ENCODE measurements at places on chromosomes 13 and 19.
A peak's percentile ranks its signal among the peaks of the same experiment; 100 is the strongest.

DNA sequence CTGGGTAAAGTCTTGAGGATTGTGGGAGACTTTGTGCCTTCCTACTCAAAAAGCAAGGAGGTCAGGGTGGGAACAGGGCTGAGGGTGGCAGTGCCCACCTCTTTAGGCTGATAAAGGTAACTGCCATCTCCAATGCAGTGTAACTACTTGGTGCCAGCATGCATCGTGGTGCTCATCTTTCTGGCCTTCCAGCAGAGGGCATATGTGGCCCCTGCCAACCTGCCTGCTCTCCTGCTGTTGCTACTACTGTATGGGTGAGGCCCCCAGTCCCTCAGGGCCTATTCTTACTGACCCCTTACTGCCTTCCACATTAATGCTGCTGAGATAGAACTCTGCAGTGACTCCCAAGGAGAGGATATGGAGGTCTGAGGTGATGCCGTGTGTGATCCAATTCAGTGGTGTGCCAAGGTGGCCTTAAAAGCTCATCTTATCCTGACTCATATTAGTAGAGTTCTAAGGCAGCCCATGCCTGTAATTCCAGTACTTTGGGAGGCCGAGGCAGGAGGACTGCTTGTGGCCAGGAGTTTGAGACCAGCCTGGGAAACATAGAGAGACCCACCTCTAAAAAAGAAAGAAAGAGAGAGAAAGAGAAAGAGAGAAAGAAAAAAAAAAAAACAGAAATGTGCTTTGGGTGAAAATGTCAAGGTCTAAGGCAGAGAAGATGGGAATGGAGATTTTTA lies 9.7 kb upstream of the ARHGAP45 start:
- DNase-seq = no peak

DNA sequence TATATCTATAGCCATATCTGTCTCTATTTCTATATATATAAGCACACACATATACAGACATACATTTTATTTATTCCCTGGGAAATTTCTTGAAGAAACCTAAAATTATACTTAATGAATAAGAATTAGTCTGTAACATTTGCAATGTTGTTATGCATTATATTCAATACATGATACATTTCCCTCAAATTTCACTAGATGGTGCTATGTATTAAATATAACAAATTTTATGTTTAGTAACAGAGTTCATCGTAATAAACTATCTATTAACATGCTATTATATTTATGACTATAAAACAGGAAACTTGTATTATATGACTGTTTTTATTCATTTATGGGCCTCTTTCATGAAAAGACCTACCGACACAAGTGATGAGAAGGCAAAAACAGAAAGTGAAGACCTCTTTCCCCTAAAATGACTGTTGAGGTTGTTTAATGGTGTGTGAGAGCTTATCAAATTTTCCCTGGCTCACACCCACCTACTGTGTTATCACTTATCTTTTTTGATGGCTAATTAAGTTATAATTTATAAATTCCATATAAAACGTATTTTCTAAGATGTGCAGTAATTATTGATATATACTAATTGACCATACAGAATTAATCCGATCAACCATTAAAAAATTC lies 881.9 kb downstream of the SLITRK6 start:
- DNase-seq = no peak

GRCh38 chr19:7787141-7787540 lies 24.1 kb downstream of the CLEC4M start:
- DNase-seq = no peak

DNA sequence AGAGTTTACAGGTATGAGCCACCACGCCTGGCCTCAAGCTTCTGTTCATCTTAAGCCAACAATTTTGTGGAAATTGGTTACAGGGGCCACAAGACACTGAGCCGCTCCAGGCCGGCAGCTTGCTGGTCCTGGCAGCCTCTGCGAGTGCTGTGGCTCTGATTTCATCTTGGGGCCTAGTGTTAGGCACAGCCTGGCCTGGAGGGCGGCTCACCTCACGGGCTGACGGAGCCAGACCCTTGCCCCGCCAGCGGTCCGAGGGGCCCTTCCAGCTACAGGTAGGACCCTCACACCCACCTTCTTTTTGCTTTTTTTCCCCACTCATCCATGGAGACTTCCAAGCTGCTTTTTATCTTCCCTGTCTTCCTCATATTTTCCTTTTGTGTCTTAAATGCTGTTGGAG lies 8.6 kb downstream of the ZNF544 start:
- no peak for DNase-seq

DNA sequence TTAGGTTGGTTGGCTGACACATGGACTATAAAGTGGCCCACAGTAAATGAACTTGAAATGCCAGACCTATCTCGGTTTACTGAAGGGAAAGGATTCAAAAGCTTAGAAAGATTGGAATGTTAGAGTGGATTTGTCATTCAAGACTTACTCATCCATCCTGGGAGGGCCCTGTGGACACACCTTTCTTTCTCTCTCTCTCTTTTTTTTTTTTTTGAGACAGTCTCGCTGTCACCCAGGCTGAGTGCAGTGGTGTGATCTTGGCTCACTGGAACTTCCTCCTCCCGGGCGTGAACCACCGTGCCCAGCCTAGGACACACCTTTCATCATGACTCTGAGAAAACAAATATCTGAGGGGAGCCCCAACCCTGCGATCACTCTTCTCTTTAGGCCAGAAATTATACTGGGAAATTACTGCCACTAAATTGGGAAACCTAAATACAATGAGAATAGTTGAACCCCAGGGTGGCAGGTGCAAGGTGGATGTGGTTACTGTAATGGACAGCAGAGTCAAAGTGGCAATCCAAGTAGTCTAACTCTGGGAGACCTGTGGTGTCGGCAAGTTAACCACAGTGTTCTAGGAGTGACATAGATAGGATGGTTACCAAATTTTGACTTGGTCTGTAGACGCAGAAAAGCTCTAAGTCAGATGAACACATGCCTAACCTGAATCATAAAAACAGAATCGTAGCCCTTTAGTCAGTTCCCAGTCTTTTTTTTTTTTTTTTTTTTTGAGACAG lies 47.1 kb upstream of the ZMYM5 start:
- DNase-seq = no peak

GRCh38 chr19:33207903-33208302 lies 13.8 kb downstream of the LRP3 start:
- DNase-seq = no peak

DNA sequence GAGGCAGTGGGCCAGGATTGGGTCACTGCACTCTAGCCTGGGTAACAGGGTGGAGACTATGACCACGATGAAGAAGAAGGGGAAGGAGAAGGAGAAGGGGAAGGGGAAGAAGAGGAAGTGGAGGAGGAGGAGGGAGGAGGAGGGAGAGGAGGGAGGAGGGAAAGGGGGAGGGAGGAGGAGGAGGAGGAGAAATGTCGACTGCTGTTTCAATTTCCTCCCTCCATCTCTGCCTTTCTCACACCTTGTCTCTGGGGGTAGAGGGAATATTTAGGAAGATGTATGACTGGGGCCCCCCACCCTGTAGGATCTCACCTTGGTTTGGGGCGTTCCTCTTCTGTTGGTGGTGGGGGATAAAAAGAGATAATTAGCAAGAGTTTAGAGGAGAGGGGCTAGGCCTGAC lies 3.8 kb downstream of the TNNT1 start:
- no peak for DNase-seq

- no peak for DNase-seq
Observed at GRCh38 chr13:98083507-98083906, 59.4 kb upstream of the FARP1 start.

DNA sequence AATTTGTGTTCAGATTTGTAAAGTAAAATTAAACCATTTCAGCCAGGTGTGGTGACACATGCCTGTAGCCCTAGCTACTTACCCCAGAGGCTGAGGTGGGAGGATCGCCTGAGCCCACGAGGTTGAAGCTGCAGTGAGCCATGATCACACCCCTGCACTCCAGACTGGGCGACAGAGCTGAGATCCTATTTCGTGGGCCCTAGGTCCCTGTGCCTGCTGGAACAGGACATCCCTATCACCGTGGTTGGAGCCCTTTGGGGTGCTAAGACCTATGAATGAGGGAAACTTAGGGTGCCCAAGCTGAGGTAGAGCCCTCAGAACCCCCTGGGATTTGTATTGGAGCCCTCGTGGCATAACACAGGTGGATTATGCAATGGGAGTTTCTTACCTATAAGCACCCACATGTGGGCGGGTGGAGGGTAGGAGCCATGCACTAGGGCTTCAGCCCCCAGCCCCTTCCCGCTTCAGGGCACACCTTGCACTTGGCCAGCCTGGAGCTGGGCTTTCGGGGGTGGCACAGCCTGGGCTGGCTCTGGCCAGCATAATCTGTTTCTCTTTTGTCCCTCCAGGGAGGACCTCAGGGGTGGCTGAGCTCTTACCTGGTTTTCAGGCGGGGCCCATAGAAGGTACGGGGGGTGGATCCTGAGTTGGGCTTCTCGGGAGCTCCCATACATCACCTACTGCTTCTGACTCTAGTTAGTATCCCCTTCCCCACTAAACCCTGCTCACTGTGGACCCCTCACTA lies 7.2 kb upstream of the USF2 start:
- DNase-seq = peak; percentile 3

GRCh38 chr19:52664461-52664860 lies 26.3 kb upstream of the ZNF83 start:
- DNase-seq = no peak

GRCh38 chr19:31167690-31168089 lies 181.5 kb downstream of the TSHZ3 start:
- DNase-seq = no peak

DNA sequence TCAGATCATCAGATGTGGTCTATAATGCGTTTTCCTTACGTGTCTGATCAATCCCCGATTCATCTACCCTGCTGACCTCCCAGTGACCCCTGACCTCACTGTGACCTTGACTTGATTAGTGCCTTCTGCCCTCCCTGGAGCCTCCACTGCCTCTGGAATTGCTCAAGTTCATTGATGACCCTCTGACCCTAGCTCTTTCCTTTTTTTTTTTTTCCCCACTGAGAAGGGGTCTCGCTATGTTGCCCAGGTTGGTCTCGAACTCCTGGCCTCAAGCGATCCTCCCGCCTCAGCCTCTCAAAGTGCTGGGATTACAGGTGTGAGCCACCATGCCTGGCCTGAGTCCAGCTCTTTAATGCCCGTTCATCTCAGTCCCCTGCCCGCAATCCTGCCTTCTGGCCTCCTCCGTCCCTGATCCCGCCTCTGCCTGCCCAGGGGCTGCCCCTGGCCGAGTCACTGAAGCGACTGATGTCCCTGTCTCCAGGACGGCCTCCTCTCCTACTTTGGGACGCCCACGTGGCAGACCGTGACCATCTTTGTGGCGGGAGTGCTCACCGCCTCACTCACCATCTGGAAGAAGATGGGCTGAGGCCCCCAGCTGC lies 4.0 kb upstream of the FTL start:
- no peak for DNase-seq

GRCh38 chr13:51549050-51549449 lies 35.2 kb upstream of the WDFY2 start:
- DNase-seq = no peak

DNA sequence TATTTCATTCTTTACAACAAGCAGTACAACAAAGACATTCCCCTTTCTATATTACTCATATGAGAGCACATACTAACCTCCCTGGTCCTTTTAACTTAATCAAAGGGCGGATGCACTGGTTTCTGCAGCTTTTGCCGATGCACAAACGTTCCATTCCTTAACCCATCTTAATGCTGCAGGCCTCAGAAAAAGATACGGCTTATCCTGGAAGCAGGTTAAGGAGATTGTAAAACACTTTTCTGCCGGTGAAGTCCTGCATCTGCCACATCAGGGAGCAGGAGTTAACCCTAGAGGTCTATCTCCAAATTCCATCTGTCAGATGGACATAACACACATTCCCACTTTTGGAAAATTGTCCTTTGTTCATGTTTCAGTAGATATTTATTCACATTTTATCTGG lies 11.5 kb upstream of the ZNF814 start:
- no peak for DNase-seq

- no peak for DNase-seq
Observed at GRCh38 chr13:110719036-110719710, 5.7 kb downstream of the ING1 start.

GRCh38 chr13:36921631-36922301 lies 1.7 kb upstream of the SMAD9 start:
- DNase-seq = no peak

- no peak for DNase-seq
Observed at GRCh38 chr19:55678121-55678671, 3.2 kb downstream of the EPN1 start.

GRCh38 chr13:53743906-53744305 lies 715.3 kb downstream of the OLFM4 start:
- DNase-seq = no peak

GRCh38 chr13:64718116-64718515 lies 2512.0 kb downstream of the PCDH9 start:
- DNase-seq = no peak

GRCh38 chr13:86510792-86511191 lies 711.6 kb upstream of the SLITRK6 start:
- no peak for DNase-seq

Data from T-helper 17 cell (primary cell).